CD4-positive, alpha-beta T cell treated with Interleukin-4 for 4 hours (primary cell): ENCODE measurements at places on chromosomes 5 and 9.
A peak's percentile ranks its signal among the peaks of the same experiment; 100 is the strongest.

DNA sequence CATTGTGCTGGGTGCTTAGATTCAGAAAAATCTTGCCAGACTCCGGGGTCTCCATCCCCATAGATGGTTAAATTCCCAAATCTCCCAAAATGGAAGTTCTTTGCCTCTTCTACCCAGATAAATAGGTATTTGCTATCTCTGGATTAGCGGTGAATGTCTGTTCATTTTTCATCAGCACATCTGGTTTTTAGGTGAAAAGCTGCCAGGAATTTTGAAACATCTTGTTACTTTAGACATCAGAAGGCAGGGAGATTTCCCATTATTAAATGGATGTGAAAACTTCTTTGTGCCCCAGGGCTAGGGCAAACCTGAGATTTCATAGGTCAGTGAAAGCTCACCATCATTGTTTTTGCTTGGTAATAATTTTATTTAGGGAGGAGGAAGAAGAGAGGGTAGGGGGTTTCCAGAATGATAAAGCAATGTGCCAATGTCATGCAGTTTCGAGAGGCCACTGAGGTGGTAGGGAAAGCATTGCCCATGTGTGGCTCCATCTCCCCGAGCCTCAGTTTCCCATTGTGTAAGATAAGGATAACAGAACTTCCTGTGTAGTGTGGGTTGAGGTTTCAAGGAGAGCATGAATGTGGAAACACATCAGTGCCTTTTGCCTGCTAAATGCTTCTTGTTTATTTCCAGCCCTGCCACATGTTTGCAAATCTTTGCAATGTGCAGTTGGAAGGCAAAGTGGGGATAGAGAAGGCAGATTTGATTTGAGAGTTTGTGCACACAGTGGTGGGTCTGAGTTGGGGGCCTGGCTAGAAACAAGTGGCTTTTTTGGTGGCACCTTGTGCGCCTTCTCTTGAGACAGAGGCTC is 147.2 kb upstream of the KLF4 start:
- no peak for DNase-seq

- DNase-seq, result no peak
Measured at GRCh38 chr5:155878991-155879575, 447.9 kb upstream of the SGCD start.

GRCh38 chr5:59845730-59846129 is 47.8 kb downstream of the PDE4D start:
- no peak for DNase-seq

DNA sequence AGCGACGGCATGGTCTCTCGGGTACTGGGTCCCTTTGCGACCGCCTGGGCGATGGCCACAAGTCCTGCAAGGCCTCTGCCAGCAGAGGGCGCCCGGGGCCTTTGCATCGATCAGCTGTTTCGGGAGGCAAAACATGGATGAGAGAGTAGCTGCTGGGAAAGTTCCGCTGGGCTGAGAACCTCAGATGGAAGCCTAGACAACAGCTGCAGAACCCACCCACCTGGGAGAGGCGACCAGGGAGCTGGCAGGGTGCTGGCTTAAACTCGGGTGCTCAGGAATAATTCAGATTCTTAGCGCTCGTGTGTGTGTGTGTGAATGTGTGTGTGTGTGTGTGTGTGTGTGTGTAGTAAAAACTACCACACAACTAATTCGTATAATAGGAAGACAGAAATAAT is 50.0 kb downstream of the TRIM32 start:
- DNase-seq, result peak; percentile 32

GRCh38 chr9:68750255-68750654 is 45.2 kb downstream of the PIP5K1B start:
- DNase-seq, result no peak

DNA sequence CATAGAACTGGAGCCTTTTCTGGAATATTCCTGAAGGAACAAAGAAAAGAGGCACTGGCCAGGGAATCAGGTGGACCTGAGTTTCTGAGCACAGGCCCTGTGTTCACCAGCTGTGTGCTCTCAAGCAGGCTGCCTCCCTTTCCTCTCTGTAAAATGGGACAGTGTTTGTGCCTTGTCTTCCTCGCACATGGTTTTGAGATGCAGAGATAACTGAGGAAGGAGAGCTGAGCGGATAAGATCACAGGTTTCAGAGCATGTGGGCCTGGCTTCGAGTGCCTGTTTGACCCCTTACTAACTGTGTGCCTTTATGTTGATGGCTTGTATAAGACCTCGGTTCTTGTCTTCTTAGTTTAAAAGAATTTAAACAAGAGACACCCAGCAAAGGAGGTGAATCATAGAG is 46.2 kb upstream of the HAND1 start:
- DNase-seq, result no peak

GRCh38 chr5:61142811-61143210 is 19.5 kb downstream of the SMIM15 start:
- no peak for DNase-seq

DNA sequence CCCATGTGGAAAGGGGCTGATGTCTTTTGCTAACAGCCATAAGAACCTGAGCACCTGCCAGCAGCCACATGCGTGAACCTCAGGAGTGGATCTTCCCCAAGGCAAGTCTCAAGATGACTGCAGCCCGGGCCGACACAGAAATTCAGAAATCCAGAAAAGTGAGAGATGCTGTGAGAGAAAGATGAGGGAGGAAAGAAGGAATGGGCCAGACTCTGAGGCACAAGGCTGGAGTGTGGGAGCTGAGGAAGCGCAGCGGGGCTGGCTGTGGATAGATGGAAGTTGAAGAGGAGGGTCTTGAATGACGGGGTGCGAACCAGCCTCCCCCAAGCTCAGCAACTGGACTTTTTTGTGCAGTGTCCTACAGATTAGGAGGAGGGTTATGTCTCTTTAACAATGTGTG is 337.8 kb downstream of the GADD45G start:
- no peak for DNase-seq

DNA sequence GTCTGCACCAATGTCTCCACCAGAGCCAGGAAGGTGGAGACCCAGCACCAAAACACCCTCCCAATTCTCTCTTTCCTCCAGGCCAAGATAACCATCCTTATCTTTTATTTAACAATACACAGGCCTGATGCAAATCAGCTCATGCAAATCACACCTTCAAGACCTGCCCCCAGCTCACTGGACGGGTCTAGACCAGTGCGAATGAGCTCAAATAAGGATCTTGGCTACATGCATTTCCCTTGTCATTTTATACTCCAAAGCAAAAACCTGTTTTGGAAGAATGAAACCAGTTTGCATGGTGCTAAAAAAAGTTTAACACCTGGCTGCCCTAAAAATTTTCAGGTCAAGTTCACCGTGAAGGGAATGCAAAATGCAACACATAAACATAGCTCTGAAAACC is 31.9 kb upstream of the DAPK1 start:
- DNase-seq, result no peak

GRCh38 chr5:169917500-169917899 is 62.8 kb downstream of the INSYN2B start:
- DNase-seq, result no peak

DNA sequence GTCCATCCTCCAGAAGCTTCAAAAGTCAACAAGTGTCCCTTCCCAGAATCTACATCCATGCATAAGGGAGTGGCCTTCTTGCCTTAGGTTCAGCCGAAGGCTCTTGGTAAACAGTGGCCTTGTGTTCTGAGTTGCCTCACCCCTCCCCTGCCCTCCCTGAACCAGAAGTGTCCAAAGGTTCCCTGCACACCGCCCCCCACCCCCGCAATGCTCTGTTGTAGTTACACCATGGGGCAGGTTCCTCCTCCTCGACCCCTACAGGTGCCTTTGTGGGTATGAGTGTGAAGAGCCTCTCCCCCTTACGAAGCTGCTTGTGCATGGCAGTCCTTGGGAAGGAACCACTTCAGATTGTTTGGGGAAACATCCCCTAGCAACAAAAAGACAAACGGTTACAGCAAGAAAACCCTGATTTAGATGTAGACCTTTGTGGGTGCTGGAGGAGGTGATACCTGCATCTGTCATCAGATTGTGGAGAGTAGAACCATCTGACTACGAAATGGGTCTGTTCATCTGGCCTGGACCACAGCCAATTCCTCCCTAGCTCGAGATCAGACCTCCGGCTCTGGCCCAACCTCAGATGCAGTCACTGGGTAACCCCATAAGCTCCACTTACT is 7.1 kb downstream of the SPACA9 start:
- DNase-seq, result no peak

GRCh38 chr5:137446615-137447014 is 52.5 kb downstream of the SPOCK1 start:
- no peak for DNase-seq

DNA sequence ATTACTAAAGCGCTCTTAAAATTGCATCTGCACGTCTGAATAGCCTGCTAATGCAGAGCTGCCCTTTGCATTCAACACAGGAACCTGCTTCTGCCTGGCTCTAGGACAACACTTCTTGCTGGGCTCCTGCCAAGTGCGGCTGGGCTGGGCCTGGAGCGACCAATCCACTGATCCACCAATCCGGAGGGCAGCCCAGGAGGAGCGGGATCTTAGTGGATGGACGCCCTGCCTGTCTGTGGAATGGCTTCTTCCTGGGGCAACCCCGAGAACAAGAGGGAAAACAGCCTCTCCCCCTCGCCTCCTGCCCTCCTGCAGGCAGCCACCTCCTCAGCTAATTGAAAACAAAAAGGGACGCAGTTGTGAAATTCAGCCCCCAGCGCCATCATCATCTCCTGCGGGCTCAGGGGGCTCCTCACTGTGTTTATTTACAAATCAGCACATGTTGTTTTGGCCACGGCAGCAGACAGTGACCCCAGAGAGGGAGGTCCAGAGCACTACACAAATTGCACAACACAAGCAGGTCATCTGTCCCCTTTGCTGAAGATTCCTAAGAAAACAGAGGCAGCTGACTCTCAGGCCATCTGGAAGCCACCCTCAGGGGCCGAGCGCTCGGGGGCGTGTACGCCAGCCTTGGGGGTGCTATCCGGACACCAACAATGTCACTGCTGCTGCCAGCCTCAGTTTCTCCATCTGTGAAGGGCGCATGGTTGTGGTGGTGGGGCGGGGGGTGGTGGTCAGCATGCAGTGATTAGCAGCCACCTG is 57.3 kb downstream of the GADD45G start:
- no peak for DNase-seq

DNA sequence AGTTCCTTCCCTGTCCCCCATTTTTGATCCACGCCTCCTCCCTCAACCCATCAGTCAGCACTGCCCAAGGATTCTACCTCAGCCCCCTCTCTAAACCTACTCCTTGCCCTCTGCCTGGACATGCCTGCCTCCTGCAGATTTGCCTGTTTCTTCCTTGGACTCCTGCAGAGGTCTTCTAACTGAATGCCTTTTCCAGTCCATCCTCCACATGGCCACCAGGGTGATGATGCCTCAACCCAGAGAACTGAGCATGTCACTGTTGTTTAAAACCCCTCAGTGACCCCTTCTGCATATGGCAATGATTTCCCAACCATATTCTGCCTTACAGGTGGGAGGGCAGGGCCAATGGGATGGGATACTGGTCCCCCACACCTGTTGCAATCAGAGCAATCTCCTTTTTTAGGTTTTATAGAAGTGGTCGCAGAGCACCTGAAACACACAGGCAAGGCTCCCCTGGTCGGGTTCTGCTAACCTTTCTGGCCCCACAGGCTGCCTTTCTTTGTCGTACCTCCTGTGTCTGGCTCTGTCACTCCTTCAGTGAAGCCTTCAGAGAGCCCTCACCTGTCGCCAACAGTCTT is 9.3 kb downstream of the PHYKPL start:
- no peak for DNase-seq

- no peak for DNase-seq
Measured at GRCh38 chr9:69585571-69585970, 86.6 kb downstream of the APBA1 start.

GRCh38 chr5:33460210-33460609 is 19.4 kb downstream of the TARS1 start:
- no peak for DNase-seq

DNA sequence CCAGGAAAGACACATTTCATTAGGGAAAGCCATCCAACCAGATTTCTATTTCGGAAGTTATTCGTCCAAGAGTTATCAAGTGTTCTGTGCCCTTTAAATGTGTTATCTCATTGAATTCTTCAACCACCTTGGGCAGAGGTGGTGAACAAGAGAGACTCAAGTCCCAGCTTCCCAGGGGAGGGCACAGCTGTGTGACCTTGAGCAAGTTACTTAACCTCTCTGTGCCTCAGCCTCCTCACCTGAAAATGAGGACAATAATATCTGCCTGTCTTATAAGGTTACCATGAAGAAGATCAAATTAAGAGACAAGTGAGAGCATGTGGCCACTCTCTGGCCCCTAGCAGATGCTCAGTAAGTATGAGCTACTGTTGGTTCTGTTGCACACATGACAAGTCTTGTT is 37.4 kb downstream of the WHRN start:
- DNase-seq, result no peak

GRCh38 chr9:89888233-89888632 is 283.4 kb downstream of the GADD45G start:
- no peak for DNase-seq

- DNase-seq, result no peak
Measured at GRCh38 chr5:74021126-74021525, 395.1 kb downstream of the ARHGEF28 start.

DNA sequence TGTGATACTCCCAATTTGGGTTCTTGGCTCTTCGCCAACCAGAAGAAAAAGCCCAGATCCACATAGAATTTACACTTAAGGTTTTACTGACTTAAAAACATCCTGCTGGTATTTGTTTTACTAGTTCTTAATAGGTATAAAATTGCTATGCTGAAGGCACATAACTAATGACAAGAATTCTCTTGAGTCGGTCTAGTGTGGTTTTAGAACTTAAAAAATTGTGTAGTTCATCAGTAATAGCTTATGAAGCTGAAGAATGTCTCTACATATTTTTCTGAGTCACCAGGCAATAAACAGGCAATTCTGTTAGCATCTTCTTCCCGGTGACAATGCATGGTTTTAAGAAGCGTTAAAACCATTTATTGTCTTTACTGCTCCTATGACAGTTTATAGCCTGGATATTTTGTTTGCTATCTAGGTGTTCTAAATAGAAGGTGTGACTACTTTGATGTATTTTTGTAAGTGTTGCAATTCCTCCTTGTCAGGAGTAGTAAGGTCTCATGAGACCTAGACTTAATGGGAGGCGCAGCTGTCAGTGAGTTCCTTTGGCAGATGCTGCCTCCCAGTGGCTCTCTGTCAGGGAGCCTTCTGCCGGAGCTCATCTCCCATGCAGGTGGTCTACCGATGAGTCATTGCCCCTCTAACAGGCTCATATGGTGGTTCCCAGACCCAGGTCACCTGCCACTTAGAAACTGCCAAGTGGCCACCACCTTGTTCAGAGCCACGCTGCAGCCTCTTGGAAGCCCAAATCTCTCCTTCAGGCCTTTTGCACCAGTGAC is 173.8 kb downstream of the MAST4 start:
- no peak for DNase-seq

DNA sequence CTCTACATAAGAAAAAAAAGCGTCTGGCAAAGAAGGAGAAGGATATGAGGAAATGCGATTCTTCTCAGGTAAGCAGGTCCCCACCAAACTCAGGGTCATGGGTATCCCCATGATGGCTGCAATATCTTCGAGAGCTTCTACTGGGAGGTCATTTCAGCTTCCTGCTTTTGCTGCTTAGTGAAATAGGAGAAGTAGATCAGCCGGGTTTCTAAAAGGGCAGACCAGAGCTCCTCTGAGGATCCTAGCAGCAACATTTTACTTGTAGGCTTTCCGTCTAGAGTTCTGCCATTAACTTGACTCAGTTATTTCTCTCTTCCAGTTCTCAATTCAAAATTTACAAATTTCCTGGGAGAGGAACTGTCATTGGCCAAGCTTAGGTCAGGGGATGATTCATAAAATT is 134.7 kb downstream of the DPYSL3 start:
- no peak for DNase-seq
